Uterus (tissue), 4 donors: ENCODE measurements at places on chromosomes 6 and 20. TPM values are rescaled to one million over a fixed set of nuclear protein-coding genes. Genes with fewer than 3 reads are reported as not detected.

SIM1 gene
- under 0.01 TPM for total RNA-seq

DNA sequence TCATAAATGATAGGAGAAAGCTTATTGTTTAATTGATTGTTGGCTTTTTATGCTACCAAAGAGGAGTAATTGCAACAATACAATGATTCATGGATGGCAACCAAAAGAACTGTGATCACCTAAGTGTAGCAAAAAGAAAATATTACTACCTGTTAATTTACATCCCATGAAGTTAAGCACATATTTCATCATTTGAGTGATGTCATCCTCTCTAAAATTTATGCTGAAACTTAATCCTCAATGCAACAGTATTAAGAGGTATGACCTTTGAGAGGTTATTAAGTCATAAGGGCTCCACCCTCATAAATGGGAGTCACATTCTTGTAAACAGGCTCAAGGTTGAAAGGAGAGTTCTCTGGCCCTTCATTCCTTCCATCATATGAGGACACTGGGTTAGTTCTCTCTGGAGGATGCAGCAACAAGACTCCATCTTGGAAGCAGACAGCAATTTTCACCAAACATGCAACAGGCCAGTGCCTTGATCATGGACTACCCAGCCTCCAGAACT lies 190.6 kb upstream of the GRIK2 start:
- DNase-seq = no peak

- DNase-seq = no peak
Observed at GRCh38 chr20:47233333-47234188, 122.9 kb downstream of the ZMYND8 start.

DNA sequence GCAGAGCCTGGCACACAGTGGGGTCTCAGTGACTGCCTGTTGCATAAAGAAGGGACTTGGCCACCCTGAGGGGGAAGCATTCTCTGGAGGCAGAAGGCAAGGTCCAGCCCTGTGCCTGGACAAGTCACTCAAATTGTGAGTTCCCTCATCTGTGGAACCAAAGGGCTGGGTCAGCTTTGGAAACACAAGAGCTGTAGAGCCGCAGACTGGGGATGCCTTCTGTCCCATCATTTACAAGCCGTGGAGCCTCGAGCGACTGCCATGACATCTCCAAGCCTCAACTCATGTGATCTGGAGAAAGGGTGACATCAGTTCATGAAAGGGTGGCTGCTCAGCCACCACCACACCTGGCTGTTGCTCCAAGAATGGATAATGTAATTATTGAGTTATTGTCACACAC lies 20.4 kb upstream of the SIRPD start:
- no peak for DNase-seq

- DNase-seq = no peak
Observed at GRCh38 chr6:145071836-145072235, 663.5 kb downstream of the EPM2A start.

FOXP4 gene
- 14.1 TPM for total RNA-seq

DNA sequence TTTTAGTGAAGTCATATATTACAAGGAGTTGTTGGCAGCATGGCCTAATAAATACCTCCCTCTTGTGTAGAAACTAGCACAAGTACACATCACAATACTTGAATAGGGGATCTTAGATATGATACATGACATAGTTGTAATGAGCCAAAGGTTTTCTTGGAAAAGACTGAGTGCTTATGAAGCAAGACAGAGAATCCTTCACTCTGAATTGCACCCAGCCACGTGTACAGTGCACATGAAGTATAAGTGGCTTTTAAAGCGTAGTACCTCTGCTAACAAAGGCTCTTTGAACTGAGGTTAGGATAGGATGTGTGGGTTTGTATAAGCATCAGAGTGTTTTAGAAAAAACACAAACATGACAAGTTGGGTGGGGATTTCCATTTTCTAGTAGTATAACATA lies 145.5 kb upstream of the STMND1 start:
- DNase-seq = no peak

CAP2 gene
- 11.8 TPM for total RNA-seq

RNF182 gene
- total RNA-seq = under 0.01 TPM

FAM8A1 gene
- 69.3 TPM for total RNA-seq

- DNase-seq = no peak
Observed at GRCh38 chr20:59735486-59735885, 131.1 kb downstream of the PHACTR3 start.

- no peak for DNase-seq
Observed at GRCh38 chr6:112041535-112041934, 12.4 kb upstream of the CCN6 start.

DNA sequence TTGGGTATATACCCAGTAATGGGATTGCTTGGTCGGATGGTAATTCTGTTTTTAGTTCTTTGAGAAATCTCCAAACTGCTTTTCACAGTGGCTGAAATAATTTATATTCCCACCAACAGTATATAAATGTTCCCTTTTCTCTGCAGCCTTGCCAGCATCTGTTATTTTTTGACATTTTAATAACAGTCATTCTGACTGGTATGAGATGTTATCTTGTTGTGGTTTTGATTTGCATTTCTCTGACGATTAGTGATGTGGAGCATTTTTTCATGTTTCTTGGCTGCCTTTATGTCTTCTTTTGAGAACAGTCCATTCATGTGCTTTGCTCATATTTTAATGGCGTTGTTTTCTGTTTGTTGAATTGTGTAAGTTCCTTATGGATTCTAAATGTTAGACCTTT lies 641.6 kb downstream of the HACE1 start:
- no peak for DNase-seq

GRCh38 chr6:73134588-73134987 lies 90.7 kb downstream of the KHDC1L start:
- DNase-seq = no peak

FHL5 gene
- total RNA-seq = 86.7 TPM

DNA sequence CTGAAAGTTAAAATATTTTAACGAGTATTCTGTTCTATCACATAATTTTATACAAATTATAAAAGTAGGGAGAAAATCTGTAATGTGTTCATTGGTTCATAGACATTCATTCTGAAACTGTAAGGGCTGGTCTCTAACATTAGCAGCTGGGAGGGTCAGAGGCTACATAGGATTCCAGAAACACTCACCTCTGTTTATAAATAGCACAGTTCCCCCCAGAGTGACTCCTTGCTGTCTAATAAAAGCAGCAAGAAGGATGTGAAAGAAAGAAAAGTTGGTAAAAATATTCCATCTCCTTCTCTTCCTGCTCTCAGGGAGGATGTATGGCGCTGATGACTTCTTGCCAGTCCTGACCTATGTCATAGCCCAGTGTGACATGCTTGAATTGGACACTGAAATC lies 25.3 kb upstream of the NAA20 start:
- DNase-seq = no peak

GRCh38 chr20:51523276-51524013 lies 19.1 kb downstream of the NFATC2 start:
- no peak for DNase-seq

C20orf202 gene
- not detected for total RNA-seq

TRDN gene
- 1.6 TPM for total RNA-seq
